Stimulated activated CD4-positive, alpha-beta T cell treated with anti-CD3 and anti-CD28 coated beads, Interleukin-2, amount 100 ng/mL, for 24 hours (primary cell): ENCODE measurements at places on chromosomes 16 and 17.

DNA sequence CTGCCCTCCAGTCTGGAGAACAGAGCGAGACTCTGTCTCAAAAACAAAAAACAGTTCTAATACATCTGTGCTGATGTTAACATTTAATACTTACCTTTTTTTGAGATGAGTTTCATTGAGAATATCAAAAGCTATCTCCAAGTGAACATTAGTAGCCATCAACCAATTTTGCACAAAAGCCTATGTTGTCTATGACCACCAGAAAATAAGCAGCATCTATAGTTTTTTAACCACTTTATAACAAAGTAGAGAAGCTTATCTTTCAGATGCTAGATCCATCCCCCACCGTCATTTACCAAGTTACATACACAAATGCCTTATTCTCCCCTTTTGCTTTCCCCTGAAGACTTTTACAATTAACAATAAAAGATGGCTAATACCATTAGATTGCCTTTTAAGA is 4.1 kb downstream of the SRSF1 start:
- no peak for DNase-seq

DNA sequence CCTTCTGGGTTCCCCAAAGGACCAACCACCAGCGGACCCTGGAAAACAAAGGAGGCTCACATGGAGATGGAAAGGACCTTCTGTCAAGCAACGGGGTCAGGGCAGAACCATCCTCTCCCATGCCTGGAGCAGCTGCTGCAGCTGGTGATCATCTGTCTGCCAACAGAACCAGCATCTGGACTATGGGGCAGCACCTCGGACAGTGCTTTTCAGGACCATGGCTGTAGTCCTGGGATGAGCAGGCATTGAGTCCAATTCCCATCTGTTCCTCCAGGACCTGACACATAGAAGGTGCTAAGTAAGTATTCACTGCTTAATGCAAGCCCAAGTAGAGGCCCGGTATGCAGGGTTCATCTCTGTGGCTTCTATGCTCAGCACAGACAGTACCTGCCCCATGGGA is 304.7 kb downstream of the XYLT1 start:
- no peak for DNase-seq

DNA sequence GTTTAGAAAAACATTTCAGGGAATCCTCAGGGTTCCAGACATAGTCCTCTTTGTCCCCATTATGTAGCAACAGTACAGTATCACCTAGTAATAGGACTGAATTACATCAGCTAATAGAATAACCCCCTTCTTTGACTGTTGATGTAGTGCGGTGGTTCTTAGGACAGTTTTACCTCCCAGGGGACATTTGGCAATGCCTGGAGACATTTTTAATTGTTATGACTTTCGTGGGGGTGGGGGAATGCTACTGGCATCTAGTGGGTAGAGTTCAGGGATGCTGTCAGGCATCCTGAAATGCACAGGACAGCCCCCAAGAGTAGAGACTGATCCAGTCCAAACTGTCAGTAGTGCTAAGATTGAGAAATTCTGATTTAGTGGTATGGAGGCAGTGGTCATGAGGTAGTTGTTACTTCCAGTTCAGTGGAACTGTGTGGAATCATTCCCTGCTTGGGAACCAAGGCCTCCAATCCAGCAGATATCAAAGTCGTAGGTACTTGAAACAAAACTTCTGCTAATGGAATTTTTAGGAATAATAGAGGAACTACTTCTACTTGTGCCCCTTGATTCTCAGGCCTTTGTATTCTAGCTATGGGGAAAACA is 20.3 kb downstream of the NF1 start:
- DNase-seq, result no peak

DNA sequence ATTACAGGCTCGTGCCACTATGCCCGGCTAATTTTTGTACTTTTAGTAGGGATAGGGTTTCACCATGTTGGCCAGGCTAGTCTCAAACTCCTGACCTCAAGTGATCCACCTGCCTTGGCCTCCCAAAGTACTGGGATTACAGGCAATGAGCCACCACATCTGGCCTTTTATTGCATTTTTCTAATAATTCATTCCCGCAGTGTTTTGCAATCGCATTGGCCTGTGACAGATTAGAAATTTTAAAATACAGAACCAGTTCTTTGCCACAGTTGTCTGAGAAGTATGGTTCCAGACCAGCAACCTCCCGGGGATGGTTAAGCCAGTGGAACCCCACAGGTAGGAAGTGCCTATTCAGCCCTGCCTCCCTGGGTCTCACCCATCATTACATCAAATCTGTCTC is 3.2 kb upstream of the CRHR1 start:
- no peak for DNase-seq

DNA sequence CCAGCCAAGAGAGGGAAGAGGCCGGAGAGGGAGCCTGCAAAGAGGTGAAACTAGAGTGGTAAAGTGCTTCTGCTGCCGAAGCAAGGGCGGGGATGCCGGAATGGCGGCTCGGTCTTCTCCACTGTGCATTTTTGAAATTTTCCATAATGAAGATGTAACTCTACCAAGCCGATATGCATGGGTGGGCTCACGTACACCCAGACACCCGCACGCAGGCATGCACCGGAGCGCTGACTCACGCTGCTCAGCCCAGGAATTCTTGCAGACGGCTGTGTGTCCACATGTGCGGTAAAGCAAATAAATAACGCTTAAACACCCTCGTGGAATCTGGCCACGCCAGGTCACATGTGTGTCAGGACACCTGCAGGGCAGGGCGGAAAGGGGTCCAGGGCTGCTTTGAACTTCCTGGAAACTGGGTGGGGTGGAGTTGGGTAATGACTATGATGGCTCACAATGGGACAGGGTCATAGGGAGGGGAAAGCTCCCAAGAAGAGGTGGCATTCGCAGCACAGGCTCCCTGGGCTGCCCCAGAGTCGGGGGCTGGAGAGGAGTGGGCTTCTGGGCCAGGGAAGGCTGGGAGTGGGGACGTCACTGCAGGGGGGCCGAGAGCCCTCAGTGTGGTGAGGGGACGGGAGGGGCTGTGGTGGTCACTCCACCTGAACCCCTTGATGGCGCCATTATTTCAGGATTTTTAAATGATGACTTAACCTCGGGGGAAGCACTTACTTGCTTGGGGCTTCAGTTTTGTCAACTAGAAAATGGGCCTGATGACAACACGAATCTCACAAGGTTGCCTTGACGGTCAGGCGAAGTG is 265.5 kb downstream of the PARN start:
- DNase-seq, result no peak

DNA sequence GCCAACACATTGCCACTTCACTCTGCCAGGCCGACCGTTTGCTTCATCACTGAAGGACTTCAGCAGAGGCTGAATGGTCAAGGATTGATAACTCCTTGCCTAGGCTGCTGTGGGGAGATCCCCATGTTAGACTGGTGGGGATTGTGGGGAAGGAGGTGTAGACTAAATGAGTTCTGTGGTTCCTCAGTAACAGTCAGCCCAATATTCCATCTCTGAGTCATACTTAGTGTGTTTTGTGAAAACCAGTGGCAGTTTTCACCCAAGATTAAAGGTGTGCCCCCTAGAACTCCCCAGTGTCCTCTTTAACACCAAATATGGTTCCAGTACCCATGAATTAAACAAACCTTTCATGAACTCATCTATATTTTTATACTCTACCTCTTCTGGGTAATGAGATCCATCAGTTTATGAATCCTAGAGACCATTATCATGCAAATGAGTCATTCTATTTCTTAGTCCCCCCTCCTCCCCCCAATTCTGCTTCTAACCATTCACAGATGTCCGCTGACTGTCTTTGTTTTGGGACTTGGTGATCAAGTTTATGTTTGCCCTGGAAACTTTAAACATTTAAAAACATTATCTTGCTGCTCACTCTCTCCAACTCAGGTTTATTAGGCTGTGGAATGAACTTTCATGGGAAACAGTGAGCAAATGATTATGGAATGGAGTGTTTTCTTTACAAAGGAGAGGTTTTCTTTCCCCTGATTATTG is 66.8 kb upstream of the GAS7 start:
- DNase-seq, result no peak

- no peak for DNase-seq
Observed at GRCh38 chr17:56549501-56549900, 44.0 kb upstream of the NOG start.

DNA sequence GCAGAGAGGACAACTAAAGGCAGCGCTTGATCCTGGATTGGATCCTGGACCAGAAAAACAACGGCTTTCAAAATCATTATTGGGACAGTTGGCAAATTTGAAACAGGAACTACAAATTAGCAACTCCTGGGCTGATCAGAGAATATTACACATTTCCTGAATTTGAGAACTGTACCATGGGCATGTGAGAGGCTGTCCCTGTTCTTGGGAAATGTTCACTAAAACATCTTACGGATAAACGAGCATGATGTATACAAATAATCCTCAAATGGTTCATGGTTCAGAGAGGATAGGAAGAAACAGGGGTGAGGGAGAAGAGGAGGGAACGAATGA is 2.3 kb upstream of the ITGAE start:
- DNase-seq, result no peak

GRCh38 chr17:67970783-67971182 is 25.5 kb downstream of the C17orf58 start:
- DNase-seq, result no peak

DNA sequence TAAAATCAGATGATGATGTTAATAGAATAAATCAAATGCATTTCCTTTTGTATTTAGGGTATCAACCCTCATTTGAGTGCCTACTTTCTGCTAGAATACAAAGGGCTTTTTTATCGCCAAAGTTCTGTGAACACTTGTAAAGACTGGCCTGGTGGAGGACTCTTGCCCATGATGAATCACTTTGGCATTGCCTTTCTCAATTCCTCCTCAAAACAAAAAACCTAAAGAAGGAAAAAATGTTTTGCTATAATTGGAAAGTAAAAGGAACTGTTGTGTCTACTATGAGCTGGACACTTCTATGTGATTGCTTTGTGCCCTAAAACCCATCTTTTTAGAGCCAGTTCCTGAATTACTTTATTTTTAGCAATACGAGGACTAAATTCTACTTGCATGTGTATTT is 13.0 kb upstream of the DHRS11 start:
- no peak for DNase-seq

GRCh38 chr17:45877467-45877866 is 16.9 kb upstream of the MAPT start:
- DNase-seq, result no peak
